Fibroblast of lung (primary cell): ENCODE measurements at places on chromosomes 13 and 19. TPM values are rescaled to one million over a fixed set of nuclear protein-coding genes. Genes with fewer than 3 reads are reported as not detected.

NCR1 gene
- total RNA-seq: not detected in 2 replicates

SBK2 gene
- total RNA-seq: not detected in 2 replicates

NDUFB7 gene
- 253 and 274 TPM in 2 replicates for total RNA-seq

YJEFN3 gene
- total RNA-seq: 0.50 and 0.51 TPM in 2 replicates

PCSK4 gene
- 1.5 and 3.5 TPM in 2 replicates for total RNA-seq

CEACAM6 gene
- total RNA-seq: not detected in 2 replicates

GPR18 gene
- not detected in 2 replicates for total RNA-seq

PTGER1 gene
- total RNA-seq: 9.7 and 18.7 TPM in 2 replicates

SYNE4 gene
- total RNA-seq: under 0.01 and 0.17 TPM in 2 replicates

SPPL2B gene
- 18.0 and 23.8 TPM in 2 replicates for total RNA-seq

CAMSAP3 gene
- total RNA-seq: not detected in 2 replicates

C5AR1 gene
- under 0.01 and 0.33 TPM in 2 replicates for total RNA-seq

DCT gene
- total RNA-seq: under 0.01 and 0.17 TPM in 2 replicates

TNFSF13B gene
- 4.8 and 5.4 TPM in 2 replicates for total RNA-seq

PRKCG gene
- total RNA-seq: not detected in 2 replicates

RNF225 gene
- total RNA-seq: under 0.01 TPM in 1 of 2 replicates, not detected in the other

ZSCAN4 gene
- total RNA-seq: not detected in 2 replicates

ZNF491 gene
- total RNA-seq: 3.3 and 5.8 TPM in 2 replicates

DENND1C gene
- not detected in 2 replicates for total RNA-seq
